ENCODE measurements at places on chromosomes 12 and 14.

GRCh38 chr14:74856366-74856765 lies 19.6 kb downstream of the PROX2 start:
- no peak for DNase-seq

DNA sequence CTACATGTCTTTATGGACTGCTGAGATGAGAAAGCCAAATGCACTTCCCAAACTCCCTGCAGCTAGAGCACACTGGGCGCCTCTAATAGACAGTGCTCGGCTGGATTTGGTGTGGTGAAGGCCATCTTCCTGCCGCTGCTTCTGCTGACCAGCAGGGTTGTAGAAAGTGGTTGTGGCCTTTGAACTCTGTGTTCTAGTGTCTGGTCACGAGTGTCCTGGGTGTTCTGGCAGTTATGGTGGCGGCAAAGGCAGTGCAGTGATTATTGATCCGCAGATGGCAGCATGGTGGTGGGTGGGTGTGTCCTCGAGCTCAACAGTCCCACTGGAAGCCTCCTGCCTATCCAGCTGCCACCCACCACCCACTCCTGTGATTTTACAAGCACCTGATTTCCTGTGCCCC lies 43.4 kb downstream of the SMIM41 start:
- DNase-seq, result no peak

GRCh38 chr14:74141703-74142102 lies 56.9 kb downstream of the LIN52 start:
- DNase-seq, result no peak

- no peak for DNase-seq
Observed at GRCh38 chr14:88013750-88014349, 8.9 kb downstream of the GPR65 start.

DNA sequence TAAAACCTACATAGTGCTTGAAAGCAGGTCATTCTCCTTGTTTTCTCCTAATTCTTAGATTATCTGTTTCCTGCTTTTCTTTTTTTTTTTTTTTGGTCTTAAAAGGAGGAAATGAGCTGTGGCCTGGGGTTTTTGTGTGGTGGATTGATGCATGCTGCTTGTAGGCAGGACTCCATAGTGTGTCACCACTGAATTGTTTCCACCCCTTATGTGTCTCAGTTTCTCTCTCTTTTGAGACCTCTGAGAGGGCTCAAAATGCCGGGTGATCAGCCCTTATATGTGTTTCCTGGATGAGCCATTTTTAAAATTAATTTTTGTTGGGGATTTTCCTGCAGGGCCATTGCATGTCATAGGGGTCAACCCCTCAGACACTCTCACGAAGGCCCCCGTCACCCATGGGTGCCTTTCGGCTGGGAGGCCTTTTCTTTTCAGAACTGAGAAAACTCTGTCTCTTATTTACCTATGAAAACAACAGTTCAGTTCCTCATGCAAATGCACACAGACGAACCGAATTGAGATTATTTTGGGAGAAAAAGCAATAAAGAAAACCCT lies 32.0 kb upstream of the LRRK2 start:
- DNase-seq, result no peak

GRCh38 chr14:79602045-79602444 lies 609.3 kb downstream of the DIO2 start:
- DNase-seq, result no peak

DNA sequence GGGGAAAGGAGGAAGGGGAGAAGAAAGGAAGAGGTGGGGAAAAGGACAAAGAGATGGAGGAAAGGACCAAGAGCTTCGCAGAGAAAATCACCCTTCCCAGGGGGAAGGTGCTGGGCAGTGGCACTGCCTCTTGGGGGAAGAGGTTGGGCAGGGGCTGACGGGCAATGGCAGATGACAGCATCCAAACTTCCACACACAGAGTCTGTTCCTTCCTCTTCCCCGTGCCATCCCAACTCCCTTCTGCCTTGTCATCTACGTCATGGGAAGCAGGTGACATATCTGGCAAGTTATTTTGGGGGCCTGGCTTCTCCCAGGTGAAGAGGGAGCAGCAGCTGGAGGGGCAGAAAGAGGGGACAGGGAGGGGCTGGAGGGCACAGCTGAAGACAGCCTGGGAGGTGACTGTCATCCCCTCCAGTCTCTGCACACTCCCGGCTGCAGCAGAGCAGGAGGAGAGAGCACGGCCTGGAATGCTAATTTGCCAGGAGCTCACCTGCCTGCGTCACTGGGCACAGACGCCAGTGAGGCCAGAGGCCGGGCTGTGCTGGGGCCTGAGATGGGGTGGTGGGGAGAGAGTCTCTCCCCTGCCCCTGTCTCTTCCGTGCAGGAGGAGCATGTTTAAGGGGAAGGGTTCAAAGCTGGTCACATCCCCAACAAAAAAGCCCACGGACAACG lies 43.9 kb upstream of the IQSEC3 start:
- DNase-seq, result no peak

- DNase-seq, result no peak
Observed at GRCh38 chr14:75720116-75720515, 59.1 kb downstream of the TTLL5 start.
